Esophagus muscularis mucosa (tissue), 4 donors: ENCODE measurements at places on chromosomes 16 and 17.

GRCh38 chr17:39151943-39152818 lies 744 bp upstream of the PLXDC1 start:
- no peak for DNase-seq

DNA sequence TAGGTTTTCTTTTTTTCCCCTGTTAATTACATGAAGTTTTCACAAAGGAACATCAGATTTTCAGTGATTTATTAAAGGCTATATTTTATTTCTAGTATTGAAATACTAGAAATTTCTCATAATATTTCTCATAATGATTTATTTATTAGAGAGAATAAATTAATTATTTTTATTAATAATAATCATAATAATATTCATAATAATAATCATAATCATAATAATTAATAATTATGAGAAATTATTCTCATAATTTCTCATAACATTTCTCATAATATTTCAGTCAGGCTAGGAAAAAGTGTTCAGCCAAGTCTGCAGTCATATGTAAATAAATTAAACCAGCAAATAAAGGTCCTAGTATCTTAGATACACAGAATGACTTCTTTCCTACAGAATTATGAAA lies 41.4 kb downstream of the CNTNAP4 start:
- DNase-seq = no peak

DNA sequence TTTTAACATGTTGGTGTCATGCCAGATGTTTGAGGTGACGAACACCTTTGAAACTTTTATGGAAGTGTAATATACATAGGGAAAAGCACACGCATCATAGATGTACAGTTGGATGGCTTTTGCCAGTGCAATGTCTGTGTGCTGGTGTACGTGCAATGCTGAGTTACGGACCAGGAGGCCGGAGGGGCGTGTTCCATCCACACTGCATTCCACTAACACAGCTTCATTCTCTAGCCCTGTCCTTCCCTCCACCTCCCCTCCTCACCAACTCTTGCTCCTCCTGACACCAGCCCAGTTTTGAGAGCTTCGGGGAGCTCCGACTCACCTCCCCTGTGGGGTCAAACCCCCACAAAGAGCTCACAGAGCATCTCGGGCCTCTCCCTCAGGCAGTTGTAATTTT lies 358.8 kb downstream of the C16orf95 start:
- no peak for DNase-seq

DNA sequence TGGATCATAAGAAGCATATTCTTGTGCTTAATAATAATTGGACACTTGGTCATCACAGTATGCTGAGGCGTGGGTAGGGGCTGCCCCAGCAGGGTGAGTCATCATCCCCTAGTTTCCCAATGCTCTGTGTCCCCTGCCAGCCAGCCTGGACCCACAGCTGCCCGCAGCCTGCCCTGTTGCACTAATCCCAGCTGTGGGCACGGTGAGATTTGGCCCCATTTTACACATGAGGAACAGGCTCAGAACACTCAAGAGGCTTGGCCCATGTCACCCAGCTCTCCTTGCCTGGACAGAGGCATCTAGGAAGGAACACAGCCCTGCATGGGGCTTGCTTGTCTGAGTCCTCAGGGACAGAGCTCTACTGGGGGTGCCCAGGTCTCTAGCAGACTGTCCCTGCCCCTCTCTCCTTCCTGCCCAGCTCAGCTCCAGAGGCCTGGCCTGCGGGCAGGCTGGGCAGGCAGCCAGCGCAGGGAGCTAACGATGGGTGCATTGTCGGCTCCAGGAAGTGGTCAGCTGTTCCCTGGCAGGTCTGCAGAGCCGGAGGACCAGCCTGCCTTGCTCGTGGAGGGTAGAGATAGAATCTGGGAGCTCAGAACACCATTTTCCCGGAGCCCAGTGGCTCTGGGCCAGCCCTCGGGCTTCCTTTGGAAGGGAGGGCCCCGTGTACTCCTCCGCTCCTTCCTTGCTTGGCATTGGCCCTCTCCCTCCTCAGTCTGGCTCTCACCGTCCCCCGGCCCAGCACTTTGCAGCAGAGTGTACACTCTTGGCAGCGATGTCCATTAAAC lies 189.4 kb downstream of the RAB11FIP4 start:
- no peak for DNase-seq

- no peak for DNase-seq
These were observed 18.9 kb upstream of the HERPUD1 start for GRCh38 chr16:56912746-56913708.

DNA sequence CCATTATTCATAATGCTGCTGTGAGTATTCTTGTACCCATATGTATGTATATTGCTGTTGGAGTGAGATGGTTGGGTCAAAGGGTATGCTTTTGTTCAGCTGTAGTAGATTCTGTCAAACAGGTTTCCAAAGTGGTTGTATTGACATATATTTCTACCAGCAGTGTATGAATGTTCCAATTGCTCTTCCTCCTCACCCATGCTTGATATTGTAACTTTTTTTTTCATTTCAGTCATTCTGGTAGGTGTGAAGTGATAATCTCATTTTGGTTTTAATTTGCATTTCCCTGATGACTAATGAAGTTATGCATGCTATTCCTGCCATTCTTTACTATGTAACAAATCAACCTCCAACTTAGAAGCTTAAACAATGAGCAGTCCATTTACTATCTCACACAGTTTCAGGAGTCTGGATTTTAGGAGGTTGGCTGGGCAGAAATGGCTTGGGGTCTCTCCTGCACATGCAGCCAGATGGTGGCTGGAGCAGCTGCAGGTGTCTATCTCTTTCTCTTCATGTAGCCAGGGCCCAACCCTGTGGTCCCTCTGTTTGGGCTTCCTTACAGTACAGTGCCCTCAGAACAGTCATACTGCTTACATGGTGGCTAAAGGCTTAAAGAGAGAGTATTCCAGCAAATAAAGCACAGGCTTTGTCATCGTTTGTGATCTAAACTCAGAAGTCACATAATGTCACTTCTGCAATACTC lies 21.2 kb downstream of the ERAL1 start:
- DNase-seq = no peak

GRCh38 chr17:386141-386876 lies 33.7 kb upstream of the RPH3AL start:
- no peak for DNase-seq

DNA sequence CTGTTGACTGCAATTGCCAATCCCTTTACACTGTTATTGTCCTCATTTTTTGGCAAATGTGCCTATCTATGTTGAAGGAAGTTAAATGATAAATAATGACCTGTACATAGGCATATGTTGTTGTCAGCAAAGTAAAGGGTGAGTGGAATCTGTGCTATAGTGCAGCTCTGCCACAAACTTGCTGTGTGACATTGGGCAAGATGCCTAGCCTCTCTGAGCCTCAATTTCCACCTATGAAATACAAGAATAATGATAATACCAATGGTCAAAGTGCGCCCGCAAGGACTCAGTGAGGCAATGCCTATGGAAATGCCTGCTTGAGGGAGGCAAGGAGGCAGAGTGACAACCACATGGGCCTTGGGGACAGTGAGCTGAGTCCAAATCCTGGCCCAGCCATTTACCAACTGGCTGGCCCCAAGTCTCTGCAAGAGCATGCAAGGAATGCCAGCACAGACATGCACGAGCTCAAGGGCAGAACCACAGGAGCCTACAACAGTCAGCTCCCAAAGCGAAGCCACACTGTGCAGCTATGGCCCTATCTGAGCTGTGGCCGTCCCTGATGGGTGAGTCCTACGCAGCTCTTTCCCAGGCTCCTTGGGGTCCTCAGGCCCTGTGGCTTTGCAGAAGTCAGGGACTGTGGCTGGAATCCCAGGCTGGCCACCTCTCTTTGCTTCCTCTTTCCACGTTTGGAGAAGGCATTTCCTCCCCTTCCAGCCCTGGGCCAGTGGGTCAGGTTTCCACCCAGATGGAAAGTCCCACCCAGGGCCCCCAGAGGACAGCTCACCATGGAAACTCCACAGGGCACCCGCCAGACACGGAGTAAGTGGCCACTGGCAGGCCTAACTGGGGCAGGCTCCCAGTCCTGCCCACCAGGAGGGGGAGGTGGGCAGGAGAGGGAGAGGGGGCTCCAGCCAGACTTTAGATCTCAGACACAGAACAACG lies 82.1 kb downstream of the ZNF423 start:
- DNase-seq = no peak

DNA sequence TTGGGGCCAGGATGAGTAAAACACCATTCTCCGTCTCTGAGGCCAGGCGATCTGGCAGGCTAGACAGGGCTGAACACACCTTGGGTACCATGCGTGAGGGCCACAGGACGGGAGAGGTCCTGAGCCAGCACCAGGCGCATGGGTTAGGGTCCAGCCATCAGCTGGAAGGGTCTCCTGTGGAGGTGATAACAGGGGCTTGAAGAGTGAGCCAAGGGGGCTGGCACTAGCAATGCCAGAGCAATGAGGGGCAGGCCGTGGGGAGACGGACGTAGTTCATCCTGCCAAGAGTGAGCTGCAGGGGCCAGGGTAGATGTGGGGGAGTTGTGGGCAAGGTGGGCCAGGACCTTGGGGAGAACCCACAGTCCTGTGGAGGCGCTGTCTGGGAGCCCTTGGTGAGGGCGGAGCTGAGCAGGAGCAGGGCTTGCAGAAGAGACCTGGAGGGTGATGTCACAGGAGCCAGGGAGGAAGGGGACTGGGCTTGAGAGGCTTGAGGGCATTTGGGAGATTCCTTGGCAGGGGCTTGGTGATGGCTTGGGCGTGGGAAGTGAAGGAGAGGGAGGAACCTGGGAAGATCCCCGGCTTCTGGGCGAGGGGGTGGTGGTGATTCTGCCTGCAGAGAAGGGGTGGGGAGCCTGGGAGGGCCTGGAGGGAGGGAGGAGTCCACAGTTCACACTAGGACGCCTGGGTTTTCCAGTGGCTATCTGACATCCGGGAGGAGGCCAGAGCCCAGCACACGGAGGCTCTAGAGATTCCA lies 6.3 kb upstream of the NPTX1 start:
- no peak for DNase-seq

DNA sequence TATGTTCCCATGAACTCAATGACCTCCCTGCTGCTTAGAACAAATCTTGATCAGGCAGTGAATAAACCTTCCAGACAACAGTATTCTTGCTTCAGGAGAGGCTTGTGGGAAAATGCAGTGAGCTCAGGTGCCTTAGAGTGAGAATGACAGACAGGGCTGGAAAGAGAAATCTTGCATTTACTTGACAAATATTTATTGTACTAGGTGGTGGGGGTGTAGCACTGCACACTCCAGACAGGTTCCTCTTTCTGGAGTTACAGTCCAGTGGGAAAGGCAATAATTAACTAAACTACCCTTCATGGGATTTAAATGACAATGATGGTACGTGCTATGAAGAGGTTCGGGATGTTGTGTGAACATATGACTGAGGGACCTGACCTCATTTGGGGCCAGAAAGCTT lies 182.9 kb downstream of the SHISA9 start:
- no peak for DNase-seq

- no peak for DNase-seq
These were observed 611 bp downstream of the RRAD start for GRCh38 chr16:66924527-66925321.

DNA sequence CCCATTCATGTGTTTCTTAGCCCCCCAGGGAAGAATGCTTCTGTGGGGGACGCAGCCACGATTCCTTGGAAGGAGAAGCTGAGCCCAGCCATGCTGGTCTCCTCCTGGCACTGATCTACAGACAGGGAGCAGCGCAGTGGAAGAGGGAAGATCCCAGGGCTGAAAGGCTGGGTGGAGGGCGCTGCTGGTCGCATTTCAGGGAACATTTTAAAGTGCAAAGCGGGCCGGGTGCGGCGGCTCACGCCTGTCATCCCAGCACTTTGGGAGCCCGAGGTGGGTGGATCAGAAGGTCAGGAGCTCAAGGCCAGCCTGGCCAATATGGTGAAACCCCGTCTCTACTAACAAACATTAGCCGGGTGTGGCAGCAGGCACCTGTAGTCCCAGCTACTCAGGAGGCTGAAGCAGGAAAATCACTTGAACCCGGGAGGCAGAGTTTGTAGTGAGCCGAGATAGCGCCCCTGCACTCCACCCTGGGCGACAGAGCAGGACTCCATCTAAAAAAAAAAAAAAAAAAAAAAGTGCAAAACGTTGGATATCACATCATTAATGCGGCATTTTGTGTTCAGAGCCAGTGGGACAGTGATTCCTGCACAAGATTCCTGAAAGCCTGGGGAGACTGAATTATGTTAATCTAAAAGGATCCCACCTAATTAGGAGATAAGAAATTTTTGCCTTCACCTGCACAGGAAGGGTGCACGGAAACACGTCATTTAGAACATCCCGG lies 558 bp upstream of the CHMP6 start:
- DNase-seq = no peak

DNA sequence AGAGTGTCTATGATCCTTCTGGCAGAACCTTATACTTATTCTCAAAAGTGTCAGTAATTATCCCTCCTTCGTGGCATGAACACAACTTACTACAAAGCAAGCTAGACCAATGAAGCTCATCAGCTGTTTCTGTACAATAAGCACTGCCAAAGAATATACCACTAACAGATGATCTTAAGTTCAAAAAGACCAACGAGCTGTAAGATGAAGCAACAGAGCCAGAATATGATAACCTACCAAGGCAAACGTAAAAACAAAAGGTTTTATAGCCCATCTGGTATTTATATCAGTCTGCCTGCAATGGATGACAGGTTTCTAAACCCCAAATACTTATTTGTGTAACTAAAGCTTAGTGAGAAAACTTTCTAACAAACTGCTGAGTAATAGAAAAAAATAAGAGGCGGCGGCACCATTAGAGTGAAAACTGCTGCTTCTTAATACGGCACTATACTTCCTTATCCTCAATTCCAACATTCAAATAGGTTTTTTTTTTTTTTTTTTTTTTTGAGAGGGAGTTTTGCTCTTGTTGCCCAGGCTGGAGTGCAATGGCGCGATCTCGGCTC lies 22.1 kb downstream of the NME2 start:
- DNase-seq = no peak

DNA sequence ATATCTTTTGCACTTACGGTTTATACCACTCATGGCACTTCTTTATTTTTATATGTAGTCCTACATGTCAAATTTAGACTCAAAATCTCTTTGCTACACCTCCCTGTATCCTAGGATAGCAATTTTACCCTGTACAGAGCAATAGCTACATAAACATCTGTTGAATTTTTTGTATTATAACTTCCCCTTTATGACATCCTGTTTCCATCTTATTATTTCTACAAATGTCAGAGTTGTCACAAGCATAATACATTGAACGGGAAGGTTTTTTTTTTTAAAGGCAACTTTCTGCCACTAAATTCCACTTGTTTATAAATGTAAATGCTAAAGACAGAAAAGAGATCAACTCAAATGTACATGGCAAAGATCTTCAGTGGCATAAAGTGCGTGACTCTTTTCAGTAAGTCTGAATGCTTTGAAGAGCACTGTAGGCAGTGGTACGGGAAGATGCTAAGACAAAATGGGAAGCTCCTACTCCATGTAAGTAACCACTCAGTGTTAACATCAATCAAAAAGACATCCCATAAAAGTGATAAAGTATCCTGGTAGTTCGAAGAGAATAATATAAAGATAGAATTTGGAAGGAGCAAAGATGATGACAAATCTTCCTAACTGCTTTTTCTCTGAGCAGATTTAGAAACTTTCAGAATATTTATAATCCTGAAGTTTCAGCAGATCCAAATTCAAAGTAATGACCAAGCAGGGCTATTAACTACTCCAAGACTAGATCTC lies 26.8 kb downstream of the GNA13 start:
- DNase-seq = no peak

GRCh38 chr17:80071116-80071841 lies 30.1 kb upstream of the GAA start:
- DNase-seq = no peak

GRCh38 chr17:67562005-67562404 lies 155.7 kb upstream of the NOL11 start:
- no peak for DNase-seq

- no peak for DNase-seq
These were observed 39.4 kb downstream of the TUBD1 start for GRCh38 chr17:59853168-59853918.

- no peak for DNase-seq
These were observed 5.8 kb downstream of the THOC6 start for GRCh38 chr16:3029491-3030221.

GRCh38 chr17:31869797-31870568 lies 10.9 kb upstream of the COPRS start:
- DNase-seq = no peak
